ENCODE measurements at places on chromosomes 4 and X.

DNA sequence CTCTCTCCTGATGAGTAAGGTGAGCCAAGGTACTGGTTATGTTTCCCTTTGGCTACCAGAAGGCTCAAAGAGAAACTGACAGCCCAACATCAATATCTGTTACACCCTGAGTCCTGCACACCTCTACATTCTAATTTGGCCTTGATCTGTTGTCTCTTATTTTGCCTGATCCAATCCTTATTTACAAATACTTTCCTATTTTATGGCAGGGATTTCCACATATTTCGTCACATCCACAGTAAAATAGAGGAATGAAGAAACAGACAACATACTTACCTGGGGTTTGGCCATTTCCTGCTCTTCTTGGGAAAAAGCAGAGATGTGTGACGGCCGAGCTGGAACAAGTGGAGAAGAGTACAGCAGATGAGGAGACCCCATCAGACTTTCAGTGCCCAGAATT, 1.5 kb downstream of the ZNF182 start:
- no peak for DNase-seq

GRCh38 chr4:112855058-112855457, 194.4 kb upstream of the ANK2 start:
- DNase-seq = no peak

DNA sequence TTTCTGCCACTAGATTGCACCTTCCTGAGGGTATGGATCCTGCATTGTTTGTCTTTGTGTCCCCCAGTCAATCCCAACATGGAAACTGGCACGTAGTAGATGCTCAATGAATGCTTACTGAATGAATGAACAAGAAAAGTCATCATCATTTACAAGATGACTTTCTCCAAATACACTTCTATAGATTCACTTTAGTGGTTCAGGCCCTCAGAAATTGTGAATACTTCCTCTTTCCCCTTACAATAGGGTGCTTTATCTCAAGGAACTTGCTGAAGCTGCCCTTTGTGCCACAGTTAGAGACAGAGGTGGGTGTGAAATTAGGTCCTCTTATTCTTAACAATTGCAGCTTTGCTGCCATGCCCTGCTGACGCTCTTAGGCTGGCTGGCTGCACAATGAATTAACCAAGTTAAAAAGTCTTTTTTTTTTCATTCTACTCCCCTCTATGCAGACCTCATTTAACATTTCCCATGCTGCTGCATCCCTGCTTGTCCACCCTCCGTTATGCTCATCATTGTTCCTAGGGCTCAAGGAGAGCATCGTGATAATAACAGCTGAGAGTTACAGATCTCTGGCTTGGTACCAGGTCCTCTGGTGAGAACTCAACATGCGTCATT, 108.0 kb upstream of the ZNF518B start:
- no peak for DNase-seq

DNA sequence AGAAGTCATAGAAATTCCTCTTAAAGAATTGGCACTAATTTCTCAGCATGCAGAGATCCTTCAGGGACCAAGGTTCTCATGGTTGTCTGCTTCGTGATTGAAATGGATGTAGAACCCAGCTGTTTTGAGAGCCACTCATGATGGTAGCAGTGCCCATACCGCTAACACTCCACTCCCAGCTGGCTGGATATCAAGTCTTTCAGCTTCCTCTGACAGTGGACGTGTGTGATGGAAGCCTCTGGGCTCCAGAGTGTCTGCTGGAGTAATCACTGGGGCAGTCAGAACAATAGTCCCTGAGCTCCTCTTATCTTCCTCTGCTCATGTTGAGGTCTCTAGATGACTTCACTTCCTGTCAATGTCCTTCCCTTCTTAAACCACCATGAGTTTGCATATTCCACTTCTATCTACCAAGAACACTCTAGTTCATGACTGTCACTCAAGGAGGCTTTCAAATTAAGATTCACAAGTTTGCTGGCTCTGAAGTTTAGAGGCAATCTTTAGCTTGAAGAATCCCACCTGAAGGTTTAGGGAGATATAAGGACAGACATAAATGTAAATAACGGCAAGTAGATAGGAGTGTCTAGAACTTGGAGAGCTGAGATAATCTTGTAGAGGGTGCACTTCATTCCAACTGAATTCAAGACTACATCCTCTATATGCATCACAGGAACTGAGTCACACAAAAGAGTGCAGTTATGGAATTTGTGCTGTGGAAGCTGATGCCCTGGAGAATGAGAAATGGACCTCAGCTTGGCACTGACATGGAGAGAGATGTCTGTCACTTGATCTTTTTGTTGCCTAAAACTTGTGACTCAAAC, 64.5 kb upstream of the WDR1 start:
- DNase-seq = peak; percentile 4

DNA sequence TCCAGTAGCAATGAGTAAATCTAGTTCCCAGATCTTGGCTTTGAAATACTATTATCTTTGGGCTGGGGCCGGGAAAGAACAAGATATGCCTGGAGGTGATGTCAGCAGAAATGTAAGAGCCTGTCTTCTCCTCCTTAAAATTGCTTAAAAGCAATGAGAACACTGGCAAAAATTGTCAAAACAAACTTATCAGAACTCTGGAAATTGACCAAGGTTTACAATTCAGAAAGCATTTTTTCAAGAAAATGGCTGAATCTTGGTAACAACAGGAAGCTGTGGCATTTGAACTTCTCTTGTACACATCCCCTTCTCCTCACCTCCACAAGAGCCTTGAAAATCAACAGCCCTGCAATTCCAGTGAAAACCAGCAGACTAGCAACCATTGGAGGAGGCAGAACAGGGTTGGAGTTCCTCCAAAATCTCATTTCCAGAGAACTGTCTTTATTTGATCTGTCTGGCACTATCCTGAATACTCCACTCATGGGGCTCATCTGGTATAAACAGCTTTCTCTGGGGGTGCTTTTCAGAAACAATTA, 13.5 kb downstream of the TIMP1 start:
- DNase-seq = no peak

DNA sequence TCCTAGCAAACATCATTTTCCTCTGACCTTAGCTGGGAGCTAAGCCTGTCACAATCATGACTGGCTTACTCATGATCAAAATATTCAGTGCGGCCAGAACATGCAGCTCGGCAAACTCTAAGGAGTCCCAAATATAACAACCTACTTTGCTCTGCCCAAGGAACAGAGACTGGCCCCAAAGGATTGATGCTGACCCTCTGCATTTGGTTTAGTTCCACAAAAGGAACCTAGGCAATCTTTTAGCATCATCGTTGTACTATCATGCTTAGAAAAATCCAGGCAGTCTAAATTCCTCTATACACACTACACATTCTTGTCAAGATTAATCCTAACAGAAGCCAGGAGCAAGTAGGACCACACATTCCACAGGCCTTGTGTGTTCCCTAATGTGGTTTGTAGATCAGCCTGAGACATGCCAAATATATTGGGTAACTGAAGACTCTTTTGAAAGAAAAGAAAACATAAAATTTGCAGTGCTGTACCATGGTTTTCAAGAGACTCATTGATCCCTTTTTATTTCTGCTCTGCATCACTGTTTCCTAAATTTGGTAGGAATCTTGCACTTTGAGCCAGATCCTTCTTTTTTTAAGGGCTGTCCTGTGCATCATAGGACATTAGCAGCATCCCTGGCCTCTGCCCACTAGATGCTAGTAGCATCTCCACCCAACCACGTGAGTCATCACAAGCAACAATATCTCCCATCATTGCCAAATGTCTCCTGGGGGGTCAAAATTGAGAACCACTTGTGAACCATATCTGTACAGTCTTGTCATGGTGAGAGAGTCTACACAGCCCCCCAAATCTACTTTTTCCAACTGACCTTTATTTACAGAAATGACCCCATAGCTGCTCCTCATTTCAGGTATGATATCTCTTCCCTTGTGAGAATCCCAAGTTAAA, 17.6 kb upstream of the CC2D2A start:
- no peak for DNase-seq

GRCh38 chrX:13923289-13923688, 106.4 kb upstream of the GPM6B start:
- DNase-seq = no peak

DNA sequence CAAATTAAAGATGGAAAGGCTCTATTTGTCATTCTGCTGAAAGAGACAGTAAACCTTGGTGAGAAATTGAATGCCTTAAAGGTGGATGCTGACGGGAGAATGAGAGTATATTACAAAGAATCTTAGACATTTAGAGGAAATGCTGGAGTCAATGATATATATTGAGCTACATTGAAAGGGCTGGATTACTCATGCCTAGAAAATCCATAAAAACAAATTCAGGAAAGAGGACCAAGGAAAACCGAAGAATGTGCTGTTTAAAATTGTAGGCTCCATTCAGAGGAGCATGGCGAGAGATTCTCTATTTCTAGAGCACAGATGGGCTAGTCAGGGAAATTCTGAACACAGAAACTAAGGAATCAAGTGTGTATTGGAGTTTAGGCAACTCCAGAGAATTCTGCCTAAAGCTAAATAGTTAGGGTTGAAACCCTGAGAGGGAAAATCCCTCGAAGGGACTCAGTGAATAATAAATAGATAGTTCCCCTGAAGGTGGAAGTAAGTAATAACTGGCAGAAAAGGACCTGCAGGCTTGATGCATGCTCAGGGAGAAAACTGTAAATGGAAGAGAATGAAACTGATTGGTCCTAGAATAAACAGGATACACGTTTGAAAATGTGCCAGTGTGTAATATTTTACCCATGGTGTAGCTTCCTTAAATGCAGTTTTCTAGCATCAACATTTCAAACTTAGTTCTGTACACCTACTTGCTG, 1532.4 kb upstream of the TENM3 start:
- no peak for DNase-seq

DNA sequence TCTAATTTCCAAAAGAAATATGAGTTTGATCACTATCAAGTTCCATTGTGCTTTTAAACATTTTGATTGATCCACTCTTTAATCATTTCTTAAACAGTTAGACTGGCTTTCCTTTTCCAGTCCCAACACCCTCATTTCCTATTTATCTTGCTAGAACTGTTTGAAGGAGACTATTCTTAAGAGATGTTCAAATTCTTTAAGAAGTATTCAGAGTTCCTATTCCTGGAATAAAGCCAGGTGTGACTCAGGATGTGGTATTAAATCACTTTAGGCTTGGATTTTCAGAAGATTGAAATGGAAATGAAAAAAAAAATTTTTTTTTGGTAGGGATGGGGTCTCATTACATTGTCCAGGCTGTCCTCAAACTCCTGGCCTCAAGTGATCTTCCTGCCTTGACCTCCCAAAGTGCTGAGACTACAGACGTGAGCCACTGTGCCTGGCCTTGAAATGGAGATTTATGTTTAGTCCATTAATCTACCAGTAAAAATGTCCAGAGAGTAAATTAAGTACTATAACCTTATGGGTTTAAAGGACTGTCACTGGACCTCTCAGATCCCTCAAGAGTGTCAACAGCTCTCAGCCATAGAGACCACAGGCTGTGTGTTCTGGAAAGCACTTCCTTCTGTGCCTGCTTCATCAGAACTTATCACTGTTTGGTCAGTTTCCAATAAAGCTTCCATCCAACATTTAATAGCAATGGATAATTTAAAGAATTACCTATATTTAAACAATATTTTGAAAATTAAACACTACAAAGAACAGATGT, 90.7 kb downstream of the CDS1 start:
- no peak for DNase-seq

GRCh38 chr4:55173580-55173979, 48.2 kb upstream of the KDR start:
- no peak for DNase-seq

GRCh38 chr4:131370846-131371245, 1778.2 kb upstream of the PCDH10 start:
- no peak for DNase-seq

DNA sequence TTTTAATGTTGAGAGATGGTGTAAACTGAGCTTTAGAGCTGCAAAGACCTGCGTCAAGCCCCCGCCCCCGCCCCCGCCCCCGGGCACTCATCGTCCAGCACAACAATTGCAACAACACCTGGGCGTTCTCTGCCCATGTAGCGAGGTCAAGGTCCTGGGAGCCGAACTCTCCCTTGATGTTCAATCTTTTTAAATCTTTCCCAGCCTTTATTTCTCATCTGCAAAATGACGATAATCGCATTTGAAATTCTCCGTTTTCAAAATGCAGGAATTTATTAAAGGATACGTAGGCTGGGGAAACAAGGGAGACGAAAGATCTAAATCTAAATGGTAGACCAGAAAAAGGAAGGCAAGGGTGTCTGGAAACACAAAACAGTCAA, 648 bp upstream of the MSMO1 start:
- peak; percentile 10 for DNase-seq

- no peak for DNase-seq
Observed at GRCh38 chr4:102103368-102103767, 241.9 kb downstream of the SLC39A8 start.

GRCh38 chrX:136488706-136489105, 959 bp downstream of the BRS3 start:
- DNase-seq = no peak

DNA sequence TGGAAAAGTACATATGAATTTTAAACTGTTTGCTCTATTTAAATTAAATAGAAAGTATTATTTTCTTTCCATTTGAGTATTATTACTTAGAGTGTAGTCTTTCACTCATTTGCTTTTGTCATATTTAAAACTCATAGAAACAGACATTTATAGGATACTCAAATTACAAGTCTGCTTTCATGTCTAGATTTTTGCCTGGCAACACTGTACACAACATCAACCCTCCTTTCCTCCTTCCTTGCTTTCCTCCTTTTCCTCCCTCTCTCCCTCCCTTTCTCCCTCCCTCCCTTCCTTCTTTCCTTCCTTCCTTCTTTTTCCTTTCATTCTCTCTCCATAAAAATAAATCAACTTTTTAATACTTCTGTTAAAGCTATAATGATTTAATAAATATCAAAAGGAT, 2361.2 kb downstream of the ARAP2 start:
- no peak for DNase-seq

- DNase-seq = no peak
Observed at GRCh38 chr4:169037506-169037905, 27.5 kb upstream of the CBR4 start.
